T-helper 17 cell (primary cell): ENCODE measurements at places on chromosomes 4 and X.

DNA sequence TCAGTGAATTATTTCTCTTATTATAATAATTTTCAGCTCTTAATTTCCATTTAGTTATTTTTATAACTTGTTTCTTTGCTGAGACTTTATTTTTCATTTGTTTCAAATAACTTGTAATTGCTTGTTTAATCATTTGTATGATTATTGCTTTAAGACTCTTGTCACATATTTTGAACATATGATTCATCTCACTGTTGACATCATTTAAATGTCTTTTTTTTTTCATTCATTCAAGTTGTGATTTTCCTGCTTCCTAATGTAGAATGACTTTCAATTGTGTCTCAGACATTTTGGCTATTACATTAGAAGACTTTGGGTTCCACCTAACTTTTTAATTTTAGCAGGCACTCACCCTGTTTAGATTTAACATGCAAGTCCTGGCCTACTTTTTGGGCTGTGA is 234.8 kb upstream of the DIPK2B start:
- H3K4me1 ChIP-seq = no peaks in the 10 kb centered on the region
- H3K27me3 ChIP-seq = peaks cover 18% of the 10 kb centered on the region
- H3K4me3 ChIP-seq = no peak overlapping the region
- DNase-seq = no peak
- H3K27ac ChIP-seq = no peak overlapping the region

DNA sequence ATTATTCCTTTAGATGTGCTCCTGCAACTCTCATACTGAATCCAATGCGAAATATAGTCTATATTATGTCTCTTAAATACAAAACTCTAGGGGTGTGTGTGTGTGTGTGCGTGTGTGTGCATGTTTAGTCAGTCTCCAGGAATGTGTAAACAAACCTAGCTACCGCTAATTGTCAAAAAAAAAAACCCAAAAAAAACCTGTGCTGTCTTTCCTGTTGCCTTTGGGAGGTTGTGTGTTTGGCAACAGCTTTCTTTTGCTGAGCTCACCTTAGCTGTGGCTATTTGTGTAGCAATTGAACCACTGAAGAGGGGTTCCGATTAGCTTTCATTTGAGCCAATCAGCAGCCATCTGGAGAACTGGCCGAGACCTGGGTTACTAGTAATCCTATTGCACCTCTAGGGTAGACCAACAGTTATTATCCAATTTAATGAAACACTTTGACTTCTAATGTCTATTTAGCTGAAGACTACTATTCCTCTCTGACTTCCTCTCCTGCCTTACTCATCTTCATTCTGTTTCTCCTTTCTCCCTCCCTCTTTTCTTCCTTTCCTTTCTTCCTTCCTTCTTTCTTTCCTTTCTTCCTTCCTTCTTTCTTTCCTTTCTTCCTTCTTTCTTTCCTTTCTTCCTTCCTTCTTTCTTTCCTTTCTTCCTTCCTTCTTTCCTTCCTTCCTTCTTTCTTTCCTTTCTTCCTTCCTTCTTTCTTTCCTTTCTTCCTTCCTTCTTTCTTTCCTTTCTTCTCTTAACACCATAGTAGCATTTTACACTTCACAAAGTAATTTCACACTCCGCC is 471.1 kb downstream of the GBA3 start:
- H3K27ac ChIP-seq = no peak overlapping the region
- H3K27me3 ChIP-seq = no peaks in the 10 kb centered on the region
- H3K4me3 ChIP-seq = no peak overlapping the region
- no peaks in the 10 kb centered on the region for H3K4me1 ChIP-seq
- no peak for DNase-seq
- no peaks in the 10 kb centered on the region for H3K36me3 ChIP-seq

- peaks cover 4% of the 10 kb centered on the region for H3K4me1 ChIP-seq
- no peak overlapping the region for H3K27ac ChIP-seq
- no peak overlapping the region for H3K4me3 ChIP-seq
- DNase-seq = no peak
These were observed 136.7 kb downstream of the GPR143 start for GRCh38 chrX:9628779-9629493.

GRCh38 chr4:2742081-2742822 is 13.9 kb downstream of the TNIP2 start:
- no peaks in the 10 kb centered on the region for H3K36me3 ChIP-seq
- H3K27ac ChIP-seq = peak overlapping the region; percentile 99
- no peak for DNase-seq
- peaks cover 18% of the 10 kb centered on the region for H3K4me1 ChIP-seq
- no peaks in the 10 kb centered on the region for H3K27me3 ChIP-seq

DNA sequence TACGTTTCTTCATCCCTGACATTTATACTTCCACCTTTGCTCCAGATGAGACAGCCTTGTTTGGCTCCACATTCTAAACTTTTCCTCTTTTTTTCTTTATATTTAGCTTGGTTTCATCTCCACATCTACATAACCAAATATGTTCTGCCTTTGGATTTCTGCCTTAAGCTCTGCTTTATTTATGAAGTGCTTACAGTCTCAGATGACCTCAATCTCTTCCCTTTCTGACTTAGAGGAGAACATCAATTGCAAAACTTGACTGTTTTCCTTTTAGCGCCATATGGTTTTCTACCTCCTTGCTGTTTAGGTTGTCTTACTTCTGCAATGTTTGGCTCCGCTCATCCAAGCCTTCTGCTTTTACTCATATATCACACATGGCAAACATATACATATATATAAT is 7.5 kb downstream of the ASB5 start:
- H3K4me1 ChIP-seq = no peaks in the 10 kb centered on the region
- H3K27me3 ChIP-seq = peaks cover 11% of the 10 kb centered on the region
- no peak for DNase-seq
- peaks cover 3% of the 10 kb centered on the region for H3K36me3 ChIP-seq
- H3K4me3 ChIP-seq = no peak overlapping the region

DNA sequence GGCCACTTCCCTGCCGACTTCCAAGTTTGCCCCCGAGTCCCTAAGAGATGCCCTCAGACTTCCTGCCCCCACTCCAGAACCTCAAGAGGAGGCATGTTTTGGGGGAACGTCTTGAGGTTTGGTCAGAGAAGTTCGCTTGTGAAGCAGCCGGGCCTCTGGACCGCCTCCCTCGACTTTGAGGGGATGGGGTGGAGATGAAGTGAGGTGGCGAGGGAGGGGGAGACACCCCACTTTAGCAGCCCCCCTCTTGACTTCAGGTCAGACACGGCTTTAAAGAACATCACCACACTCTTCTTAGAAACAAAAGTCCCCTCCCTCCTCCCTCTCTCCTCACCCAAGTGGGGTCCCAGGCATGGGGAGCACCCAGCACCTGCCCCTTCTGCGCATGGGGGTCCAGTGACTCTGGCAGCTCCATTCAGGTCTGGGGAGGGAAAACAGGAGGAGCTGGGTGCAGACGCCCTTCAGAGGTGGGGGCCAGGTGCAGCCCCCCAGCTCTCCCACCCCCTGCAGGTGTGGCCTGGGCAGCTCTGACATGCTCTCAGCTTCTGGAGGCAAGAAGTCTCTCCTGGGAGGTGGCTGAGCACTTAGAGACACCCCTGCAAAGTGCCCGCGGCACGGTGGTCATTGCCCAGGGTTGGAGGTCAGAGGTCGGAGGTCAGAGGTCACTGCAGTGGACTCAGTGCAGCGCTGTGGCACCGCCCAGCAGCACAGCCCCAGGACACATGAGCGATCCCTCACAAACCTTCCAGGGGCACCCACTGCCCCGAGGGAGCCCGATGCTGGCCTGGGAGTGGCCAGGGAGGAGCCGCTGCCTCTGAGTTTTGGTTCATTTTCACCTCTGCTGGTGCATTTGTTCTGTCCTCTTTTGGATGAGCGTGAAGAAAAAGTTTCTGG is 108.8 kb downstream of the CPZ start:
- DNase-seq = no peak
- H3K27ac ChIP-seq = no peak overlapping the region
- H3K36me3 ChIP-seq = no peaks in the 10 kb centered on the region

GRCh38 chr4:85952972-85953650 is 406.7 kb downstream of the MAPK10 start:
- H3K36me3 ChIP-seq = no peaks in the 10 kb centered on the region
- H3K4me1 ChIP-seq = no peaks in the 10 kb centered on the region
- no peaks in the 10 kb centered on the region for H3K27me3 ChIP-seq
- no peak overlapping the region for H3K4me3 ChIP-seq
- H3K27ac ChIP-seq = no peak overlapping the region

GRCh38 chr4:161791796-161792556 is 371.8 kb downstream of the FSTL5 start:
- no peaks in the 10 kb centered on the region for H3K36me3 ChIP-seq
- H3K4me3 ChIP-seq = no peak overlapping the region
- no peak for DNase-seq
- H3K4me1 ChIP-seq = no peaks in the 10 kb centered on the region

DNA sequence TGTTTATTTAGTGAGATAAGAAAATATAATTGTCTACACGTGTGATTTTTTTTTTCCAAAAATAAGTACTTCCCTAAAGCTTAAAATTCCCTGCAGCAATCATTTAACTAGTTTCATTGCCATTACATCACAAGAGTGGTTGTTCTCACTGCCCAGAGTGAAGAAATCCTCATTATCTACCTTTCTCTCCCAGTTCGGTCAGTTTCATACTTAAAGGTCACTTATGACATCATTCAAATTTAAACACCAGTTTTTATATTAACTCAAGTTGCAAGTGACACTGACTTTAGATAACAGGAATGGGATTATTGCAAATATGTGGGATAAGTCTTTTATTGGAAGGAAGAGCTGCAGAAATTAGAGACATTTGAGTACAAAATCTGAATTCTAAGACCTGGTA is 1699.8 kb upstream of the IGFBP7 start:
- H3K36me3 ChIP-seq = no peaks in the 10 kb centered on the region
- H3K4me1 ChIP-seq = no peaks in the 10 kb centered on the region
- H3K27ac ChIP-seq = no peak overlapping the region
- DNase-seq = no peak

- DNase-seq = no peak
- H3K4me1 ChIP-seq = no peaks in the 10 kb centered on the region
- no peaks in the 10 kb centered on the region for H3K27me3 ChIP-seq
- H3K27ac ChIP-seq = no peak overlapping the region
- no peak overlapping the region for H3K4me3 ChIP-seq
- no peaks in the 10 kb centered on the region for H3K36me3 ChIP-seq
These were observed 30.0 kb upstream of the SLC9A7 start for GRCh38 chrX:46788902-46789301.

- peaks cover 3% of the 10 kb centered on the region for H3K4me1 ChIP-seq
- H3K36me3 ChIP-seq = no peaks in the 10 kb centered on the region
- no peak overlapping the region for H3K4me3 ChIP-seq
- H3K27me3 ChIP-seq = peaks cover 14% of the 10 kb centered on the region
These were observed 87.7 kb downstream of the SHROOM2 start for GRCh38 chrX:9873952-9874351.

DNA sequence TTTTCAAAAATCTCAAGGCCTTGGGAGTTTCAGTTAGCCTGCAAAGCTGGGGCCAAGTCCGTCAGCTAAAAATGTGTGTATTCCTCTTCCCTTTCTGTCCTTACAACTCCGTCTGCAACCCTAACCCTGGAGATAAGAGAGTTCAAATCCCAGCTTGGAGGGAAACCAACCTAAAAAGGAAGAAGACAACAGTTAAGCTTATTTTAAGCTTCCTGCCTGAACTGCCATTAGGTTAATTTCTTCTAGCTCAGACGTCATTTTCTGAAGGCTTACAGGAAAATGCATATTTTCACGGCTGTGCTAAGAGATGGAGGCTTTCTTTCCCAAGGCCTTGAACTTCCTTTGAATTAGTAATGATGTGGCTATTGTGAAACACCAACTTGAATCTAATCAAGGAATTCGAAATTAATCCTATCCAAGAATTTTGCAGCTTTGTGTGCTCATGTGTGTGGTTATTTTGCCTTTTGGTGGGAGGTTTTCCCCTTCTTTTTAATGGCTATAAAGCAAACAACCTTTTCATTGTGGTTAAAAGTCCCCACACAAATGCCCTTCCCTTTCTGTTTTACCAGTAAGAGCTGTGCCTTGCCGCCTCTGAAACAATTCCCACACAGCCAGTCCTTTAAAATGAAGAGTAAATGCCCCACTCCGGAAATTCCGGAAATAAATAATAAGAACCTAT is 103.5 kb downstream of the IRF2 start:
- H3K27me3 ChIP-seq = peaks cover 4% of the 10 kb centered on the region
- DNase-seq = no peak
- peaks cover 5% of the 10 kb centered on the region for H3K4me1 ChIP-seq
- H3K36me3 ChIP-seq = no peaks in the 10 kb centered on the region
- H3K27ac ChIP-seq = no peak overlapping the region

GRCh38 chr4:5992828-5993321 is 25.4 kb downstream of the C4orf50 start:
- H3K27ac ChIP-seq = no peak overlapping the region
- no peak overlapping the region for H3K4me3 ChIP-seq
- H3K36me3 ChIP-seq = peaks cover 4% of the 10 kb centered on the region
- no peak for DNase-seq

GRCh38 chr4:150336676-150337412 is 245.1 kb upstream of the MAB21L2 start:
- H3K27me3 ChIP-seq = no peaks in the 10 kb centered on the region
- H3K27ac ChIP-seq = no peak overlapping the region
- DNase-seq = no peak
- no peak overlapping the region for H3K4me3 ChIP-seq
